NCI-H2227 treated with DMSO at 0.1 percent for 48 hours (cell line): ENCODE measurements at places on chromosomes 16 and 17.

DNA sequence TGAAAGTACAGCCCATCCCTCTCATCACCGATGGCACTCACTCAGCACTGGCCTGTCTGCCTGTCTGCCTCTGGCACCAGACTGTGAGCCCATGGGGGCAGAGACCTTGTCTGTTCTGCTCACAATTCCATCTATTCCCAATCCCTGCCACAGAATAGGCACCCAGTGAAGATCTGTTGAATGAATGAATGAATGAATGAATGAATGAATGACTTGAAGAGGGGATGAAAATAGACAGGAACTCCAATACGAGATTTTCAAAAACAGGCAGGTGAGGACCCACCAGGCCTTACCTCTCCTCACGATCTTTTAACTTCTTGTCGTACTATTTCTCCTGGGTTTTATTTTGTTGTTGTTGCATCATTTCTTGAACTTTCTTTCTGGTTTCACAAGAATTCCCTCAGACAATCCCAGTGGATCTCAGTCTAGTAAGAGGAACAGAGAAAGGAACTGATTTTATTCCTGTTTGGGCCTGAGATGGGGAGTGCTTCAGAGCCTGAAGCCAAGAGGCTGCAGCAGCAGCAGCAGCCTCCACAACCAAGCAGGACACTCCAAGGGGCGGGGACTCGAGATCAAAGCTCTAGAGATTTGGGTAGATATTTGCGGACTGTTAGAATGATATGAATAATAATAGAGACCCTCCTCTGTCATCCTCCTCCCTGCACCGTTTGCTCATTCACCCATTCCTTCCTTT, 17.7 kb downstream of the KRT9 start:
- DNase-seq = no peak

GRCh38 chr17:67224736-67225135, 20.3 kb downstream of the HELZ start:
- DNase-seq = no peak

- DNase-seq = no peak
Measured at GRCh38 chr16:64238571-64238970, 883.3 kb downstream of the CDH11 start.

GRCh38 chr17:2101448-2102257, 46.8 kb downstream of the HIC1 start:
- DNase-seq = no peak

GRCh38 chr16:6481894-6482293, 850.8 kb upstream of the RBFOX1 start:
- no peak for DNase-seq

DNA sequence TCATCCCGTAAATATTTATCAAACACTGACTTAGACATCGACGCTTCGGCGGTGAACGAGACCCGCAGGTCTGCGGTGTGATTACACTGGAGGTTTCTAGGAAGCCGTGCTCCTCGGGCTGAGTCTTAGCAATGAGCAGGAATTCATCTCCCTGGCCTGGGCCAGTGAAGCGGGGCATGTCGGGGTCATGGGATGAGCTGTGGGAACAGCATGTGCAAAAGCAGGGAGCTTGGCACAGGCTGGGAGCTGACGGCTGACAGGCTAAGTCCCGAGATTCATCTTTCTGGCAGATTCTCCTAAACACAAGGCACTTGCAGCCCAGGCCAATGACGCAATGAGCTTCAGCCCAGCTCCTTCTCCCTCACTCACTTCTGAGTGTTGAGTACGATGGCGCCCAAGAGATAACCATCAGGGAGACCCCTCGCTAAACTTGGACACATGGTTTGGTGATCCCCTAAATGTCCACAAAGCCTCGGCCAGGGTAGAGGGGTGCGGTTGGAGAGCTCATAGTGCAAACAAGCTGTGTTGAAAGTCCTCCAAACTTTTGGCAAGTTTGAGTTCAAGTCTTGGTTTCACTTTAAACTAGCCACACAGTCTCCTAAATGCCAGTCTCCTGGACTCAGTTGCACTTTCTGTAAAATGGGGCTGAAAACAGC, 12.8 kb downstream of the CRISPLD2 start:
- DNase-seq = no peak

- peak; percentile 4 for DNase-seq
Measured at GRCh38 chr16:78127130-78127529, 27.7 kb downstream of the WWOX start.

DNA sequence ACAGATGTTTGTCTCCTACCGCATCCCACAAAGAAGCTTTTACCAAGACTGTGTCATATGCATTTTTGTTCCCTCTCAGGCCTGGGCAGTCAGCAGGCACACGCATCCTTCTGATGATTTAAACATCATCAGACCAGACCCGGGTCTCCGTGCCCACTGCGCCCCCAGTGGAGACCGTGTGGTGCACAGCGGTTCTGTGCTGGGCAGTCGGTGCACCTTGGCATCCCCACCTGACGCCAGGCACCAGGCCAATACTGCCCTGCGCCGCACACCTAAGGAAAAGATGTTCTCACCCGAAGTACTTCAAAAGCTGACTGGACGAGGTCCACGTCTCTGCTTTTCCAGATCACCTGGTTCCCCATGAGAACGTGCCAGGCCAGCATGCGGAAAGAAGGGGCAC, 10.6 kb upstream of the PLD6 start:
- no peak for DNase-seq

DNA sequence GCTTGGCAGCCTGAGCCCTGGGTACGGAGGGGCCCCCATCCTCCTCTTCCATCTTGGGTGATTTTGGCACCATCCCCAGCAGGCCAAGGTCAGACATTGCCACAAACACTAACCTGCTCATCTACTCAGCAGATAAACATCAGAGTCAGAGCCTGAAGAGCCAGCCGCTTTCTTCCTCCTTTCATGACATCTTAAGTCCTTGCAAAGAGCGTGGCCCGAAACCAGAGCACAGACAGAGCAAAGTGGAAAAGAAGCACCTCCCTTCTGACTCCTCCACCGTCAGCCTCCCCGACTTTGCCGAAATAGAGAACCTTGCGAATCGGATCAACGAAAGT, 60.4 kb upstream of the RPH3AL start:
- DNase-seq = no peak

GRCh38 chr16:14496047-14496770, 133.9 kb downstream of the PARN start:
- no peak for DNase-seq

DNA sequence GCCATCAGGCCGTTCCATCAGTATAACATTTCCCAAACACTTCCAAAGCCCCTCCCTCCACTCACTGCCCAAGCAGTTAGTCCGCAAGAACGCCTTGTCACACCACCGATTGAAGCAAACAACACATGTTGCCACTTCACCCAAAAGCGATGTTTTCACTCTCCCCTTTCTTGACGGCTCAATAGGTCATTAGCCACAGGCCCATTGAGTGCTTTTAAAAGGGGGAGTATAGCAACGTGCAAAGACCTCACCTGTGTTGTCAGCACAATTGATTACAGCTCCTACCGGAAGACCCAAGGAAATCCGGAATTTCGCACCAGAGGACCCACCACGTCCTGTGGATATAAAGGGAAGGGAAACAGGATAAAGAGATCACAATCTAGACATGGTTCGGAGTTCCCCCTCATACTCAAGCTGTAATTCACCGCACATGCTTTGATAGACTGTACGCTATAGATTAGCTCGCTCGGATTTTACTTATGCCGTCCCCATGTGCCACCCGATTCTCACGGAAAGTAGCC, 690 bp downstream of the RPL23 start:
- no peak for DNase-seq

- DNase-seq = no peak
Measured at GRCh38 chr17:45732926-45733505, 51.1 kb upstream of the CRHR1 start.

DNA sequence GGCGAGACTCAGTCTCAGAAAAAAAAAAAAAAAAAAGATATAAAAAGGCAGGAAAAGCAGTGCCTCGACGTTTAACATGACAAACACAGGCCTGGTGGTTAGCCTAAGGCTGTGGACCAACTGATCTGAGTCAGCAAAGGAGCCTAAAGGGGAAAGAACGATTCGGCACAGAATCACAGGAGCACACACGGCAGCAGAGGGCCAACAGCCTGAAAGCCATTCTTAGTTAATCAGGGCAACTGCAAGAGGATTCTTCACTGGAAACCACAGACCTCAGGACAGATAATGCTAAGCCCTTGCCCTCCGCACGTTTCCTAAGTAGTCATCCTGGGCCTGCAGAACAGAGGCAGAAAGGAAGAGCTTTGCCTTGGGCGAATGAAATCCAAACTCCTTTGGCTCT, 14.7 kb downstream of the TMEM11 start:
- no peak for DNase-seq

GRCh38 chr16:83085660-83086059, 458.9 kb downstream of the CDH13 start:
- DNase-seq = no peak

- no peak for DNase-seq
Measured at GRCh38 chr16:66622863-66623262, 18.4 kb downstream of the CMTM3 start.

GRCh38 chr16:13935408-13935807, 15.5 kb downstream of the ERCC4 start:
- DNase-seq = no peak

GRCh38 chr16:15452246-15452855, 18.0 kb downstream of the BMERB1 start:
- no peak for DNase-seq

- no peak for DNase-seq
Measured at GRCh38 chr16:77680496-77680895, 41.8 kb upstream of the NUDT7 start.

GRCh38 chr17:72683506-72684404, 408.7 kb downstream of the SLC39A11 start:
- no peak for DNase-seq

GRCh38 chr17:60167065-60167741, 17.4 kb downstream of the CA4 start:
- no peak for DNase-seq

DNA sequence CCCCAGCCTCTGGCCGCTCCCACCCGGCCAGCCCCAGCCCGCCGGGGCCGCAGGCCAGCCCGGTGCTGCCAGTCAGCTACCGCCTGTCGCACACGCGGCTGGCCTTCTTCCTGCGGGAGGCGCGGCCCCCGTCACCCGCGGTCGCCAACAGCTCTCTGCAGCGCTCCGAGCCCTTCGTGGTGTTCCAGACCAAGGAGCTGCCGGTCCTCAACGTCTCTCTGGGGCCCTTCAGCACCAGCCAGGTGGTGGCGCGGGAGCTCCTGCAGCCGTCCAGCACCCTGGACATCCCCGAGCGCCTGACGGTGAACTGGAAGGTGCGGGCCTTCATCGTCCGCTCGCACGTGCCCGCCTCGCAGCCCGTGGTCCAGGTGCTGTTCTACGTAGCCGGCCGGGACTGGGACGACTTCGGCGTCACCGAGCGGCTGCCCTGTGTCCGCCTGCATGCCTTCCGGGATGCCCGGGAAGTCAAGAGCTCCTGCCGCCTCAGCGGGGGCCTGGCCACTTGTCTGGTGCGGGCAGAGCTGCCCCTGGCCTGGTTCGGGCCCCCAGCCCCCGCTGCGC, 46.8 kb downstream of the TMEM132E start:
- no peak for DNase-seq

DNA sequence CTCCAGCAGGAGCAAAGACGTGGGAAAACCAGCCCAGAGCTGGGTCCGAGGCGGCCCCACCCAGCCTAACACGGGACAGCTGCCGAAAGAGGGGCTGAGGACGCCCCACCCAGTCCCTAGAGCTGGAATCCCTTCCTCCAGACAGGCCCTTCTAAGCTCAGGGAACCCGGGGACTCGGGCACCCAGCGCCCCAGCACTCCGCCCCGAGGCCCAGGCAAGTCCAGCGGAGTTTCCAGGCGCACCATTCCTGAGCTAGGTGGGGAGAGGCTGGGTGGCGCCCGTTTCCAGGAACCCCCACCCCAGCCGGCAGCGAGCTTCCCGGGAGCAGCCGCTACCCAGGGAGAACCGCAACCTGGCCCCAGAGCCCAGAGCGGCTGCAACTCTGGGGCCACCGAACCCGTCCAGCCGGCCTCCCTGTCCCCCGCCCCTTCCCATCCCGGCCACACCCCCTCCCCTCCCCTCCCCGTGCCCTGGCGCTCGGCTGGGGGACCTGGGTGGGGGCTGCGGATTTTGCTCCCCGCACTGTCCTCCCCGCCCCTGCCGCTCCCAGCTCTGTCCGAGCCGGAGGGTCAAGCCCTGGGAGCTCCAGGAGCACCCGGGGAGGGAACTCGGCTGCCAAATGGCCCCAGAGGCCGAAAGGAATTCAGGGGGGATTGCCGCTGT, 536 bp downstream of the TMC6 start:
- no peak for DNase-seq

GRCh38 chr16:47528431-47528830, 67.3 kb downstream of the PHKB start:
- DNase-seq = no peak

DNA sequence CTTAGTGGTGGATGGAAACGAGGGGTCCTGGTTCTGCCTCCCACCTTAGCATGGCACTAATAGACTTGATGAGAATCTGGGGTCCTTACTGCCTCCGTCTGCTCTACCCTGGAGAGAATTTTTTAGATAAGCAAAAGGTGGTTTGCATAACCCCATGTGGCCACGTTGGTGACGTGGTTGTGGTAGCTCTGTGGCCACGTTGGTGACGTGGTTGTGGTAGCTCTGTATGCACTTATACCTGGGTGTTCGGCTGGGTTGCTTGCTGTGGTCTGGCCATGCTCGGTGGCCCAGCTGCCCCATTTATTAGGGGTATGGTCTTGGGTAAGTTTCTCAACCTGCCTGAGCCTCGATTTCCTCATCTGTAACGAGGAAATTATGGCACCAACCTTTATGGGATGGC, 13.0 kb downstream of the SPIRE2 start:
- DNase-seq = no peak

DNA sequence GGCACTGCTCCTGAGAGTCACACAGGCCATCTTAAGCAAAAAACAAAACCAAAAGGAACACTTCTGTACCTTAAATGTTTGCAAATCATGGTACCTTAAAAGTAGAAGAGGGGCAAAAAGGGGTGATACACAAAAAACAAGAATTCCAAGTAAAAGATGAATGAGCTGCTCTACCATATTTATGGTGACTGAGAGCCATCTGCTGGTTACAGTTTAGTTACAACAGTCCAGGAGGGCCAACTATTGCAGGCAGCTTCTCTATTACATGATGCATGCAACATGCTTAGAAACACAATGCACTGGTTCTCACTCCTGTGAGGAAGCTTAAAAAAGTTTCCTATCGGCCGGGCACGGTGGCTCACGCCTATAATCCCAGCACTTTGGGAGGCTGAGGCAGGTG, 53.5 kb downstream of the STX8 start:
- peak; percentile 32 for DNase-seq

DNA sequence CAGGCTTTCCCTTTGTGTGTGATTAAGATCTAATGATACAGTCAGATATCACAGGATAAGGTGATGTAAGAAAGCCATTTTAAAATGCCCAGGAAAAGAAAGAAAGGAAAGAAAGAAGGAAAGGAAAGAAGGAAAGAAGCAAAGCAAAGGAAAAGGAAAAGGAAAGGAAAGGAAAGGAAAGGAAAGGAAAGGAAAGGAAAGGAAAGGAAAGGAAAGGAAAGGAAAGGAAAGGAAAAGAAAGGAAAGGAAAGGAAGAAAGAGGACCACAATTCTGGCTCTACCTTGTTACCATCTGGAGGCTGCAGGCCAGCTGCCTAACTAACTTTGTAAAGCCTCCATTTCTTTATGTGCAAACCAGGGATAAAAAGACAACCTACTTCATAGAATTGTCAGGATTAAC, 131.6 kb downstream of the DYNLRB2 start:
- no peak for DNase-seq
